GM23338 (cell line): ENCODE measurements at places on chromosomes 3 and 15. TPM values are rescaled to one million over a fixed set of nuclear protein-coding genes. Genes with fewer than 3 reads are reported as not detected.

- H3K36me3 ChIP-seq, result no peaks in the 10 kb centered on the region
- H3K4me1 ChIP-seq, result peaks cover 6% of the 10 kb centered on the region; the same call in 1 of the 2 replicates
- H3K27me3 ChIP-seq, result peaks cover 72% of the 10 kb centered on the region
- DNase-seq, result no peak
- H3K27ac ChIP-seq, result no peak overlapping the region
- H3K4me3 ChIP-seq, result no peak overlapping the region
These were observed 70.8 kb downstream of the GOLGA8B start for GRCh38 chr15:34512628-34513027.

GRCh38 chr15:100602064-100602822 lies at the start of the genes ASB7 and LINS1:
Gene ASB7, plus strand, starts transcription at chr15:100602589. Its CDS starts 9,628 bp downstream, at chr15:100612217.
Gene LINS1, minus strand, starts transcription at chr15:100602184. Its CDS starts 21,342 bp downstream, at chr15:100580842.
- peak; percentile 100 for DNase-seq
- H3K4me1 ChIP-seq, result peaks cover 10% of the 10 kb centered on the region

DNA sequence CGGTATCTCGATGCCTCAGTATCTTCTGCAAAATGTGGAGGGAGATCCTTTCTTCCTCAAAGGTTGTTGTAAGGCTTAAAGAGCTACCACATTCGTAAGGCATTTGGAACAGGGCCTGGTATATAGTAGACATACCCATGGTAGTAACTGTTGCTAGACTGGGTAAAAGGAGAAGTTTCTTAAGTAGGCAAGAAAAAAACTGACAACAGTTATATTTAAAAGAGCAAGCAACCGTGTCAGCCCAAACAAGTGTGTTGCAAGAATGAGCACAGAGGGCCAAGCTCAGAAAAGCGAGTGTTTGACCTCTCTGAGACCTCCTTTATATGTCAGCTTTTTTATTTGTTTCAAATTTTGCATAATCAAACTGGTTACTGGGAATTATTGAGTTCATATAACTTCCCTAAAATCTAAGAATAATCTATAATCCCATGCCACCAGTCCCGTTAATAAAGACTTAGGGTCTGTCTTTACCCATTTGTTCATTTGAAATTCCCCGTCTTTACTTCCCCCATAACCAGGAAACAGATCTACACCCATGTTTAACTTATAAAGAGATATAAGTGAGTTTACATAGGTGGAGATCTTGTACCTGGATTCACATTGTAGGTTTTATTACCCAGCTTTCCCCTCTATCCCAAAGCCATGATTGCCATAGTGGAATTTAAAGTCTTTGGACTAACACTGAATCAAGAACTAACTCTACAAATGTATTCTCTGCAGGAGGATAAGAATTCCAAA lies 7.3 kb downstream of the B3GNT5 start:
- no peak for DNase-seq
- H3K4me3 ChIP-seq, result no peak overlapping the region
- no peak overlapping the region for H3K27ac ChIP-seq
- peaks cover 40% of the 10 kb centered on the region for H3K4me1 ChIP-seq

DNA sequence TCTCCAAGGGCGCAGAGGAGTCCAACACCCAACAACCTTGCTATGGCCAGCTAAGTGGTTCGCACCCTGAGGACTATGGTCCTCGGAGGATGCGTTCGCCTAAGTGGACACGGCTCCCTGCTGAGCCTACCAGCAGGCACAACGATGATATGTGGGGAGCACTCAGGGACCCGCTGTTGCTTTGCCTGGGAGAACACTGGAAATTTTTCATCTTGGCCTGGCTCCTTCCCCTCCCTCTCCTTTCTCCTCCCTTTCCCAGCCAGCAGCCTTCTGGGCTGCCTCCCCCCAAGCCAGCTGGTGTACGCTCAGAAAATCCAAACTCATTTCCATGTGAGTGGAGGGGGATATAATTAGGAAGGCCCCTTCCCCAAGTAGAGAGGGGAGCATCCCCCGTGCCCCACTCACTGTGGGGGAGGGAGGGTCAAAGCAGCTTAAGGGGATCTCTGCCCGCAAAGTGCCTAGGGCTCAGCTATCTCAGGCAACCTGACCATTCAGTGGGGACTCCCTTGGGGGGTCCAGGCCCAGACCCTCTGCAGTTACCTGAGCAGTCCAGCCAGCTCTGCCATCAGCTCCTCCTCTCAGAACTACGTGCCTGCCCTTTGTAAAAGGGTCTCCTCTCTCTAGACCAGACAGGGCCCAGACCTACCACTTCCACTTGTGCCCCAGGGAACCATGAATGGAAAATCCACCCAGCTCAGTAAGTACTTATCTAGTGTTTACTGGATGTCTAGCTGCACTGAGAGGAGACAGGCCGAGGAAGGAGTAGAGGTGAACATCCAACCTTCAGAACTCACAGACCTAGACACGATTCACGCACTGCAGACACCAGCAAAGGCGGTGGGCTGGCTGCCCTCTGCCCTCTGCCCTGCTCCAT lies 742 bp upstream of the SEMA7A start:
- peak overlapping the region; percentile 85 for H3K4me3 ChIP-seq
- peaks cover 10% of the 10 kb centered on the region for H3K27me3 ChIP-seq
- H3K4me1 ChIP-seq, result peaks cover 22% of the 10 kb centered on the region
- DNase-seq, result no peak

GRCh38 chr15:40054855-40055575 lies 16.0 kb upstream of the SRP14 start:
- DNase-seq, result no peak
- H3K27me3 ChIP-seq, result no peaks in the 10 kb centered on the region
- no peak overlapping the region for H3K4me3 ChIP-seq
- H3K27ac ChIP-seq, result no peak overlapping the region

- H3K4me3 ChIP-seq, result peak overlapping the region; percentile 90
- peak overlapping the region; percentile 99 for H3K27ac ChIP-seq
- no peaks in the 10 kb centered on the region for H3K27me3 ChIP-seq
- H3K36me3 ChIP-seq, result no peaks in the 10 kb centered on the region
These were observed 640 bp downstream of the MB21D2 start for GRCh38 chr3:192917028-192917403.

- no peaks in the 10 kb centered on the region for H3K4me1 ChIP-seq
- DNase-seq, result no peak
- H3K4me3 ChIP-seq, result no peak overlapping the region
- H3K27me3 ChIP-seq, result no peaks in the 10 kb centered on the region
- no peaks in the 10 kb centered on the region; the same call in 1 of the 2 replicates for H3K36me3 ChIP-seq
These were observed 24.2 kb downstream of the NBEAL2 start for GRCh38 chr3:47003461-47004368.

- H3K36me3 ChIP-seq, result no peaks in the 10 kb centered on the region
- peaks cover 7% of the 10 kb centered on the region; the same call in 1 of the 2 replicates for H3K4me1 ChIP-seq
- no peak overlapping the region for H3K4me3 ChIP-seq
- H3K27ac ChIP-seq, result no peak overlapping the region
These were observed 24.1 kb upstream of the MRPS22 start for GRCh38 chr3:139319428-139320402.

- no peak overlapping the region for H3K27ac ChIP-seq
- H3K36me3 ChIP-seq, result no peaks in the 10 kb centered on the region
- H3K4me1 ChIP-seq, result peaks cover 5% of the 10 kb centered on the region; the same call in 1 of the 2 replicates
These were observed 651.9 kb downstream of the NLGN1 start for GRCh38 chr3:174049472-174049871.

GRCh38 chr3:114834175-114834940 lies 312.7 kb downstream of the ZBTB20 start:
- H3K27me3 ChIP-seq, result no peaks in the 10 kb centered on the region
- DNase-seq, result no peak
- no peaks in the 10 kb centered on the region for H3K4me1 ChIP-seq
- no peak overlapping the region for H3K4me3 ChIP-seq
- no peaks in the 10 kb centered on the region for H3K36me3 ChIP-seq

DNA sequence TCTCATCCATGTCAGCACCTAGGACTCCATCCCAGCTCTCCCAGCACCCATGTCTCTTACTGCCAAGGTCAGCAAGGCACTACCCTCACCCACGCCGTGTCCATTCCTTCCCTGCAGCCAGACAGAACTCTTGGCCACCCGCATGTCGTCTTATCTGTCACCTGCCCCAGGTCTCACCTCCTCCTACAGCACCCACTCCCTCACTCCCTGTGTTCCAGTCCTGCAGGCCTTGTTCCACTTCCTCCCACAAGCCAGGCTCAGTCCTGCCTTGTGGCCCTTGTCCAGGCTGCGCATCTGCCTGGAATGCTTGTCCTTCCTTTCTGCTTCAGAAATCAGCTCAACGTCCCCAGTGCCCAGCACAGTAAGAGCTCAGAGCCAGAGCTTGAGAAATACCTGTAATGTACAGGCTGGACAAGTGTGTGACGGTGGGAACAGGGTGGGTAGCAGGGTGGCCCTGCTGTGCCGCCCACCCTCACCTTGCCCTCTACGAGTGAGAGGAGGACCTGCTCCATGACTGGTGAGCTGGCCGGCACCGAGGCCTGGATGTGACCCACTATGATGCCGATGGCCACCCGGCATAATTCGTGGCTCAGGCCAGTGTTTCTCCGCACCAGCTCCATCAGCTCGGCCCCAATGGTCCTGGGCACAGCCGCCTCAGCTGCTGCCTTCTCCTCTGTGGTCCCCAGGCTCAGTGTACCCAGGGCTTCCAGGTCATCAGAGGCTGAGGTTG lies 4.7 kb downstream of the NCKIPSD start:
- no peak overlapping the region for H3K4me3 ChIP-seq
- H3K27ac ChIP-seq, result no peak overlapping the region
- no peaks in the 10 kb centered on the region for H3K36me3 ChIP-seq
- H3K4me1 ChIP-seq, result peaks cover 7% of the 10 kb centered on the region

Gene HYAL1
- total RNA-seq, result 2.8 and 5.0 TPM in 2 replicates

Gene FGF7
- total RNA-seq, result 0.03 TPM in 1 of 2 replicates, not detected in the other

Gene DLEC1
- total RNA-seq, result 0.19 and 0.31 TPM in 2 replicates
